ENCODE measurements at places on chromosomes 5 and 9.

DNA sequence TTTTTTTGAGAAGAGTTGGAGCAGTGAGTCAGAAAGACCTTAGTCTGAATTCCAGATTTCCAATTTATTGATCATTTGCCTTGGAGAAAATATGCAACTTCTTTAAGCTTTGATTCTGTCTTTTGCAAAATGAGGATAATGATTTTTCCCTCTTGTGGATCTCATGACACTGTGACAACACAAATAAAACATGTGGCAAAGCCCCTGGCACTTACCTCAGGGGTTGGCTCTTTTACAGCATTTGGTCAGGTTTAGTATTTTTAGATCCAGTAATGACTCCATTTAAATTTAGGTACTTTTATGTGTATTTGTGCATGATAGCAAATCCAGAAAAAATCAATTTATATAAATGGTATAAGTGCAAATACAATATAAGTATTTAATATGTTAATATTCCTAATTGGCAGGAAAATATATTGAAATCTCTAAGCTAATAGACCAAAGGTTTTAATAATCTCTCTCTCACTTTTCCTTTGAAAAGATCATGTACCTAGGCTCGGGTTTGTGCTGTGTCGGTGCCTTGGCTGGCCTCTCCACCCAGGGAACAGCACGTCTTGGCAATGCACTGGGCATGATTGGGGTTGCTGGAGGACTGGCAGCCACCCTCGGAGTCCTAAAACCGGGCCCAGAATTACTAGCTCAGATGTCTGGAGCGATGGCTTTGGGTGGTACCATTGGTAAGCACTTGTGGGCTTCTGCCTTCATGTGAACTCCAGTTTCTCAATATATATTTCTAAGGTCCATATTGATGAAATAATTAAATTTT lies 49.7 kb downstream of the NNT start:
- DNase-seq = no peak

DNA sequence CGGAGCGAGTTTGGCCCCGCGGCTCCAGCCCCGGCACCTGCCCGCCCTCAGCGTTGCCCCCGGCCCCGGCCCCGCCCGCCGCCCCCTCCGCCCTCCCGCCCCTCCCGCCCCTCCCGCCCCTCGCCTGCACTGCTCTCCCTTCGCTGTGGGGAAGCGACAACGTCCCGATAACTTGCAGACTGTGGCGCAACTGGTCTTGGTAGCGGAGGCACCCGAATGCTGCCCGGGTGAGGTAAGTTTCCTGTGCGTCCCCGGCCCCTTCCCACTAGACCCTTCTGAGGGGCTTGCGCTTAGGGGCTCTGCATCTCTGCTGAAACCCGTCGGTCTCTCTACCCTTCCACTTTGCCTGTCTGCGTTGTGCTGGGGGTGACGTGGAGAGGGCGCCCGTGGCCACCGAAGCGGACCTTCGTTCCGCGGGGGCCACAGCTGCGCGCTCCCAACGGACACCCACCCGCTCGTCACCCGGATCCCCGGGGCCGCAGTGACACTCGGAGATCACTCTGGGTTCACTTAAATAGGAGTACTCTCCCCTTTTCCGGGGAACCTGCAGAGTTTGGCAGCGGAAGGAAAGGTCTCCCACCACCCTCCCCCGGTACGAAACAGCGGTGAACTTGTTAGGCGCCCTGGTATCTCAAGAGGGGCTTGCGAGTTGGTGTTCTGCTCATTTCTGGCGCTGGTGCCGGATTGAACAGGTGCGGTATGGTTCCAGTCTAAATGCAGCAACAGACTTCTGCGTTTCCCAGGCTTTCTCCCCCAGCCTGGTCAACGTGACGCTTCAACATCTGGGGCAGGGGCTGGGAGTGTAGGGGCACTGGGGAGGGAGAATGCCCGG lies 707 bp downstream of the PIP5K1B start:
- DNase-seq = no peak

DNA sequence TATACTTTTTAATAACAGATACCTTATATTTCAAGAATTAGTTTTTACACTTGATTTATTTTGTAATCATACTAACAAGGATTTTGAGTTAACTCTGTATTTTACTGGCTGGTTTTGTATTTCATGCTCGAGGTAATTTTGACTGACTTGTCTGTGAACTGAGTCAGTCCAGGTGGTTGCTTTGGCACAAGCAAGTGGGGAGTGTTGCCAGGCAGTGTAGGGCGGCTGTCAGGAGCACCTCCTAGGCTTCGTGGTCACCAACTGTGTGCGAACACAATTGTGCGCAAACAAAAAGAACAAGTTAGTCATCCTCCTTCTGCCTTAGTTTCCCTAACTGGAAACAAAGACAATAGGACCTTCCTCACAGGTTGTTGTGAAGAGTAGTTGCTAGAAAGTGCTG lies 286.3 kb downstream of the ADGRV1 start:
- no peak for DNase-seq

DNA sequence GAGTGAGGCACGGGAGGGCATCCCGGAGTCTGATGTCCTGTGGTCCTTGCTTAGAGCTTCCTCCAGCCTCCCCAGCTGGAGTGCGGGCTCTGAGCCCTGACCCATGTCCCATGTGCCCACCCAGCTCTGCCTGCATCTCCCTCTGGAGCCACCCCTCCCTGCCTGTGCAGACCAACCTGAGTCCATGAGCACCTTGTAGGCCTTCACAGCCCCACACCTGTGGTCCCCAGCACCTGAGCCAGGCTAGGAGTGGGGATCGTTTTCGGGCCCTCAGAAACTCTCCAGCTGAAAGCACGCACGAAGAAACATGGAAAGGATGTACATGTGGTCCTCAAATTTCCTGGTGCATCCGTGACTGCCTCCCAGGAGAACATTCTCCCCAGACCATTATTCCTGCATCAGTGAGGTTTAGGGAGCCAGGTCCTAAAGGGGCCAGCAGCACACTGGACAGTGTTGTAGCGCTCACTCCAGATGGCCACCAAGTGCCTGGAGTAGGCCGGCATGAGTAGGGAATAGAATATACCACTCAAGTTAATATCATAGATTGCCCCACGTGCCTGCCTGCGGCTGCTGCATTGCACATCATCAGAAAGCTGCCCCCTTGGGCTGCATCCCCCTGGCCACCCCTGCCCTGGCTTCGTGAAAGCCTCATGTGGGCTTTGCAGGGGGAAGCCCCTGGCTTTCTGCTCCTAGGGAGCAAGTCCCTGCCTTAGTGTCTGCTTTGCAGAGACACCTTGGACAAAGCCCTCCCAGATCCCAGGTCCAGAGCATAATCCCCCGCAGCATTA lies 80.6 kb downstream of the WNK2 start:
- no peak for DNase-seq

DNA sequence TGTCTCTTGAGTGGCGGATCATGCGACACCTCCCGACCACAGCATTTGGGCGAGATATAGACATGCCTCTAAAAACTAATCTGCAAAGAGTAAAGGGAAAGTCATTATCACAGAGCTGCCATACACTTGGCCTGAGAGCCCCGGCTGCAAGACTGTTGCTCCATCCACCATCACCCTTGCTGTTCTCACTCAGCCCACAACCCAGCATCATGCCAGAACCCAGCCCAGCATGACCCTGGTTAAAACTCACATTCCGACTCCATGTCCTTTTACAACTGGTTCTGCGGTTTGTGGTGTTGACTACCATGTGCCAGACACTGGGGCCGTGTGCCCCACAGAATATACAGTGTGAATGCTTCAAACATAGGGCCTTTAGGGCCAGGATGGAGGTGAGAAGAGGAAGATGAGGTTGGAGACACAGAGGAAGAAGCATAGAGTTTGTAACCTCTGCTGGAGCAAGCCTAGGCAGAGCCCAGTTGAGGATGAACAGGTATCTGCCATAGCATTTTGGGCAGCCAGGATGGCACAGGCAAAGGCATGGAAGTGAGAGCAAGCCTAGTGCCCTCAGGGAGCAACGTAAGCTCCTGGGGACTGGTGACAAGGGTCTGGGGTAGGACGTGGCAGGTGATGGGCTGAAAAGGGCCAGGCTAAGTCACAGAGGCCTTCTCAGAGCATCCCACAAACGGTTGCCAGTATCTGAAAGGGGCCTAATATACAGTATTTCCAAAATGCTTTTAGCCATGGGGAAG lies 37.5 kb upstream of the SMU1 start:
- no peak for DNase-seq

GRCh38 chr9:134502809-134503211 lies 138.8 kb upstream of the COL5A1 start:
- no peak for DNase-seq

GRCh38 chr5:10166392-10166791 lies 83.3 kb downstream of the ATPSCKMT start:
- no peak for DNase-seq

DNA sequence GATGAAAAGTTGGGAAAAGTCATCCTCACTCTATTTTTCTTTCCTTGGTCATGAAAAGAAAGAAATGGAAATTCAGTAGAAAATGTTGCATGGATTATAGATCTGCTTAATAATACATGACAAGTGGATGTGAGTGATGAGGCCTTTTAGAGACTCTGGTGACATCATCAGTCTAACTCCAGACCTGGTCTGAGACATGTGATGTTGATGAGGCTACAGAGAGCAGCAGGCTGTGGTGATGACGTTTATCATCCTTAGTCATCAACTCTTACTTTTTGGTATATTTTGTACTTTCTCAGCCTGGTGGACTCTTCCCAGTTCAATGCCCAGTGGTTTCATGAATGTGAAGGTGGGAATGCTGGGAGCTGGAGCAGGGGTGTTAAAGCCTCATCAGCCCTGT lies 116.4 kb downstream of the TTLL11 start:
- no peak for DNase-seq

GRCh38 chr9:127172066-127172707 lies 49.8 kb upstream of the ANGPTL2 start:
- DNase-seq = no peak

DNA sequence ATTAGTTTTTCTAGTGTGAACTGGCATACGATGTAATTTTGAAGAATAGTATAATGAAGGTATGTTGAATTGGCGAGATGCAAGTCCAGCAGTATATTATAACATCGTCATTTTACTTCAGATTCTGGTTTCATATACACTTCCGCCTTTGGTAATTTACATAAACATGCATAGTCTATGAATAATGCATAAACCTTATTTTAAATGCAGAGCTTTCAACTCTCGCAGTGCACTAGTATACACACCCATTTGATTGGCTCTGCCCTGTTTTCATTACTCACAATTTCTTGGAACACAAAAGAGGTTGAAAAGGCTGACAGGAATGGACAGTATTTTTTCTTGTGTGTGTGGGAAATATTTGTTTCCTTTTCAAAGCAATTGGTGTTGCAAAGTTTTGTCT lies 128.9 kb upstream of the CCNH start:
- DNase-seq = no peak

GRCh38 chr5:149941795-149942194 lies 2.8 kb downstream of the PDE6A start:
- DNase-seq = no peak

- DNase-seq = no peak
These were observed 77.6 kb downstream of the JAK2 start for GRCh38 chr9:5062631-5063030.

- DNase-seq = no peak
These were observed 19.0 kb downstream of the C9orf57 start for GRCh38 chr9:72041369-72041768.

GRCh38 chr9:34413231-34413852 lies 36.6 kb upstream of the MYORG start:
- DNase-seq = no peak

- DNase-seq = no peak
These were observed 104.8 kb downstream of the STARD4 start for GRCh38 chr5:111407562-111407961.

GRCh38 chr9:90883661-90884060 lies 82.0 kb downstream of the SYK start:
- DNase-seq = no peak

- DNase-seq = no peak
These were observed at the start of gene RUFY1 for GRCh38 chr5:179550511-179551342. Gene RUFY1 (plus strand): TSS chr5:179550554. CDS start chr5:179550570, 16 bp downstream.

DNA sequence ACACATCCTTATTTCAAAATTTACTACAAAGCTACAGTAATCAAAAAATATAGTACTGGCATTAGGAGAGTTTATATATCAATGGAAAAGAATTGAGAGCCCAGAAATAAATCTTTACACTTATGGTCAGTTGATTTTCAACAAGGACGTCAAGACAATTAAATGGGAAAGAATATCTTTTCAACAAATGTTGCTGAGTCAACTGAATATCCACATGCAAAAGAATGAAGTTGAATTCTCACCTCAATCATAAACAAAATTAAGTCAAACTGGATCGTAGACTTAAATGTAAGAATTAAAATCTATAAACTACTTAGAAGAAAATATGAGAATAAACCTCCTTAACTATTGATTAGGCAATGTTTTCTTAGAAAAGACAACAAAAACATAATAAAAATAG lies 61.5 kb upstream of the PRR16 start:
- DNase-seq = no peak

- no peak for DNase-seq
These were observed 62.7 kb downstream of the CAVIN4 start for GRCh38 chr9:100640447-100641050.

DNA sequence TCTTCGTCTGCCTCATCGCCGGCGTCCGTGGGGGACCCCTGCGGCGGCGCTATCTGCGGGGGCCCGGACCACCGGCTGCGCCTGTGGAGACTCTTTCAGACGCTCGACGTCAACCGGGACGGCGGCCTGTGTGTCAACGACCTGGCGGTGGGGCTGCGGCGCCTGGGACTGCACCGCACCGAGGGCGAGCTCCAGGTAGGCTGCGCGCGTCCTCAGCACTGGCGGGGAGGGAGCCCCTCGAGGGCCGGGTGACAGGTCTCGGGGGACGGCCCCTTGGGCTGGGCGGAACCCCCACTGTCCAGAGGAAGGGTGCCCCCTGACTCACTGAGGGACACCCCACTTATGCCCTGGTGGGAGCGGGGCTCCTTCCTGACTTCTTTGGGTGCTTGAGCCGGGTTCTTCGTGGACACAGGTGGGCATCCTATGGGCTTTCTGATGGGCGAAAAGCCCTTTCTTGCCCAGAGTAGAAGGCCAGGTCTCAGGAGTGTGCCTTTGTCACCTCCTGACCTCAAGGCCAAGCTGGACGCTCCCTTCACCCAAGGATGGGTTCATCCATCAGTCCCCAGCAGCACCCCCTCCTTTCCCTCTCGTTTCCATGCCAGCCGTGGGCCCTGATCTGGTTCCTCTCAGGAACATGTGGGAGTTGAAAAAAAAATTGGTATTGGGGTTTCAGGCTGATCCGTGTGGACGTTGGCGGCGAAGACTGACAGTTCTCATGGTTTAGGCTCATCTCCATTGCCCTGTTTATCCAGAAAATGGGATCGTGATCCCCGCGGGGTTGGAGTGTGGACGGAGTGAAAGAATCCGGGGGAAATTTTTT lies 564 bp downstream of the SLC25A25 start:
- DNase-seq = no peak

DNA sequence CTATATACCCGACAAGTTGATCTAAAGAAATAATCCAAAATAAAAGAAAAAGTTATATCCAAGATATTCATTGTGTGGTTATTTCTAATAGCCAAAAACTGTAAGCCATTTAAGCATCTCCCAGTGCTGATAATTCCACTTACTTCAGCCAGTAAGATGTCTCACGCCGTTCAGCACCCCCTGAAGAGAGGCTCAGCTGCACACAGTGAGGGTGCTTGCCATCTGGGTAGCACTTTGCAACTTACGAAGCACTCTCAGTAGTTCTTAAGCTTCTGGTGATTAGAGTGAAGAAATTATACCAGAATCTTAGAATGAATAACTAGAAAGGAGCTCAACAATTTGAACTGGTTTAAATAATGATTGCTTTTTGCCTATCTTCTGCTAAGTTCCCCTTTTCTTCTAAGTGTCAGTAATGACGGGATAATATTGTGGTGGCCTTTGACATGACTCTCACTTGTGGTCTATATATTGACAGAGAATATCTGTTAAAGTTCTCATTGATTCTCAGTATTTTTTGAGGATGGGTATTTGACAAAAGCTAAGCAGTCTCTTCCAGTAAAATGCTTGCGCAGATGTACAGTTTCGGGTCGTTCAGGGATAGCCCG lies 26.2 kb upstream of the LTC4S start:
- DNase-seq = no peak
